CD8-positive, alpha-beta memory T cell (primary cell): ENCODE measurements at places on chromosomes 12 and 14. TPM values are rescaled to one million over a fixed set of nuclear protein-coding genes. Genes with fewer than 3 reads are reported as not detected.

- H3K27me3 ChIP-seq, result no peaks in the 10 kb centered on the region
- no peak overlapping the region for H3K4me3 ChIP-seq
- H3K4me1 ChIP-seq, result no peaks in the 10 kb centered on the region
- no peak for DNase-seq
Measured at GRCh38 chr14:78310272-78310671, 140.1 kb downstream of the NRXN3 start.

- no peak within 1 kb of the TSS for H3K4me3 ChIP-seq
- H3K27me3 ChIP-seq, result no peaks in the 10 kb centered on the region
- no peaks in the 10 kb centered on the region for H3K36me3 ChIP-seq
- no peak for DNase-seq
Measured at GRCh38 chr12:124294780-124295341, at the start of gene RFLNA. TSS of gene RFLNA (plus strand) at chr12:124295093. CDS start at chr12:124295430, 337 bp downstream.

Gene TSPAN9
- 0.33 TPM for total RNA-seq

DNA sequence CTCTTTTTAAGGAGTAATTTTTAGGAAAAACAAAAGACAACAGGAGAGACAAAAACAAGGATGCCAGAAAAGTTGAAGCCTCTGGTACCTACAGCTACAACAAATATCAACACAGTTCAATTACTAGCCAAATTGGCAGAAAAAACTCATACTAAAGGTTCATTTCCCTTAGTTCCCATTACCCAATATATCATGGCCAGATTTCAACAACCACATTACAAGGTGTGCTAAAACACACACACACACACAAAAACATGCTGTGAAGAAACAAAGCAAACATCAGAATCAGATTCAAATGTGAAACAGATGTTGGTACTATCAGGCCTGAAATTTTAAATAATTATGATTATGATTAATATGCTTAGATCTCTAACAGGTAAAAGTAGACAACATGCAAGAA is 272.7 kb upstream of the CLEC14A start:
- no peak overlapping the region for H3K4me3 ChIP-seq
- no peaks in the 10 kb centered on the region for H3K27me3 ChIP-seq
- no peaks in the 10 kb centered on the region for H3K36me3 ChIP-seq
- H3K4me1 ChIP-seq, result no peaks in the 10 kb centered on the region
- no peak overlapping the region for H3K27ac ChIP-seq

- H3K27me3 ChIP-seq, result no peaks in the 10 kb centered on the region
- no peaks in the 10 kb centered on the region for H3K36me3 ChIP-seq
- no peak for DNase-seq
Measured at GRCh38 chr12:3376779-3377455, 114.1 kb upstream of the PRMT8 start.

DNA sequence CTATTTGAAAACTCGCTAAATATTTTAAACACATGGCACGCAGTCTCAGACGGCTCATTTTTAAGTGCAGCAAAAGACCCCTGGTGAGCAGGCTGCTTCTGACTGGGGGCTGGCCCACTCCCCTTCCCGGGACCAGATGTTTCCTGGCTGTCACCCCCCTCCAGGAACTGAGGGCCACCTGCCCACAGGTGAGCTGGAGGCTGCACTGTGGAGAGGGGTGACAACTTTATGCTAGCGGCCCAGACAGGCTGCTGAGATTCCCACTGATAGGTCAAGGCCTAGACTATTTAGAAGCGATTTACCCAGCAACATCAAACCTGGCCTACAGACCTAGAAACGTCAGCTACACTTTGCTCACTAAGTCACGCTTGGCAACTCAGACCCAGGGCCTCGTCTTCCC is 92.1 kb downstream of the BCL11B start:
- no peak overlapping the region for H3K27ac ChIP-seq
- H3K27me3 ChIP-seq, result no peaks in the 10 kb centered on the region
- H3K4me3 ChIP-seq, result no peak overlapping the region
- peaks cover 67% of the 10 kb centered on the region for H3K4me1 ChIP-seq
- no peak for DNase-seq

GRCh38 chr12:43102546-43103264 is 449.3 kb downstream of the ADAMTS20 start:
- no peaks in the 10 kb centered on the region for H3K36me3 ChIP-seq
- H3K27me3 ChIP-seq, result no peaks in the 10 kb centered on the region
- no peak overlapping the region for H3K4me3 ChIP-seq
- no peak overlapping the region for H3K27ac ChIP-seq
- no peaks in the 10 kb centered on the region for H3K4me1 ChIP-seq
